NCI-H446 (cell line): ENCODE measurements at places on chromosomes 16 and 17.

DNA sequence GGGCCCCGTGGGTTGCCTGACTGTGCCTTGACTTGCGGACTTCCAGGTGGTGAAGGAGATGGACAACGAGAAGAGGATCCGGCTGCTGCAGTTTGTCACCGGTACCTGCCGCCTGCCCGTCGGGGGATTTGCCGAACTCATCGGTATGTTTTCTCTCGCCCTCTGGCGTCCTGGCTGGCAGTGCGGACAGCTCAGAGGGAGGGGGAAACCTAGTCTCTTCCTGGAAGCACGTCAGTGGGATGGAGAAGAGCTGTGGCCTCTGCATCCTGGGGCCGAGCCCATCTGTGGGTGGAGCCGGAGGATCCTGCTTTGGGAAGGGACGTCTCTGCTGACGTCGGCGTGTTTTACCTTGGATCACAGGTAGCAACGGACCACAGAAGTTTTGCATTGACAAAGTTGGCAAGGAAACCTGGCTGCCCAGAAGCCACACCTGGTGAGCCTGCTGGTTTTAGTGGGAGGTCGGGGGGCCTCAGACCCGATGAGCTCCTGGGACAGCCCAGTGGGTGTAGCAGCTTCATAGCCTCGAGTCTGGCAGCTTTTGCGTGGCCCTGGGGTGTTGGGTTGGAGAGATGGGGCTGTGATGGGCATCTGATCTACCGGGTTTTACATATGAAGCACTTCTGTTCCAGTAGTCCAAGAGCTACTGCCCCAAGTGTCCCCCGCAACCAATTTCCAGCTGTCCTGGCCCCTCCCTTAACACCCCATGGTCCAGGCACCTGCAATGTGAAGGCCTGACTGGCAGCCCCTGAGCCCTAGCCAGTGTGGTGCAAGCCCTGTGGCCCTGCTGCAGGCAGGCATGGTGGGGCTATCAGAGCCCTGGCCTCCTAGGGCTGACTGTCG is 11.9 kb upstream of the CLEC18A start:
- no peak for DNase-seq

GRCh38 chr16:24504472-24505345 is 34.7 kb upstream of the RBBP6 start:
- peak; percentile 68 for DNase-seq

GRCh38 chr17:67208232-67208631 is 36.8 kb downstream of the HELZ start:
- no peak for DNase-seq

GRCh38 chr17:70076831-70077230 is 1.8 kb downstream of the KCNJ16 start:
- DNase-seq, result no peak

DNA sequence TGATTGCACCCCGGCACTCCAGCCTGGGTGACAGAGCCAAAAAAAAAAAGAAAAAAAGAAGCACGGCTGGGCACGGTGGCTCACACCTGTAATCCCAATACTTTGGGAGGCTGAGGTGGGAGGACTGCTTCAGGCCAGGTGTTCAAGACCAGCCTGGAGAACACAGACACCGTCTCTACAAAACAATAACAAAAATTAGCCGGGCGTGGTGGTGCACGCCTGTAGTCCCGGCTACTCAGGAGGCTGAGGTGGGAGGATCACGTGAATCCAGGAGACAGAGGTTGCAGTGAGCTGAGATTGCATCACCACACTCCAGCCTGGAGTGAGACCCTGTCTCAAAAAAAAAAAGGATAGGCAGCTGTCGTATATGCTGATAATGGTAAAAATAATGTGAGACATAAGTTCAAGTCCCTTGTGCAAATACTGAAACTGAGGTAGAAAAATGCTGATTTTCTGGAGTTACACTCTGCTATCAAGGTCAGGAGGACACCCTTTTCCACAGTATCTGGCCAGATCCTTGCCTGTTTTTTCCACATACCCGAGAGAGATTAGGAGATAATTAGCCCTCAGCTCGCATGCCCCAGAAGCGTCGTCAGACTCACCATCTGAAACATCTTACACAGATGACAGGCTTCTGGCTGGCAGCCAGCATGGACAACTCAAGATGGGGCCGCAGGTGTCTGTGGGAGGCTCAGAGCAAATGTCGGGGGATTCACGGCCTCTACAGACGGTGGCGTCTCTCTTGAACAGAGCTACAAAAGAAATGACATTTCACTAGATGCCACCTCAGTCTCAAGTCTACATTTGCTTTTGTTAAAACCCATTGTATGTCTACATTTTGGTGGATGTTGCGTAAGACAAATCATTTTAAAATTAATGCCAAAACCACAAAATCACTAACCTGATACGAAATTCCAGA is 36.8 kb downstream of the WDR45B start:
- peak; percentile 57 for DNase-seq

DNA sequence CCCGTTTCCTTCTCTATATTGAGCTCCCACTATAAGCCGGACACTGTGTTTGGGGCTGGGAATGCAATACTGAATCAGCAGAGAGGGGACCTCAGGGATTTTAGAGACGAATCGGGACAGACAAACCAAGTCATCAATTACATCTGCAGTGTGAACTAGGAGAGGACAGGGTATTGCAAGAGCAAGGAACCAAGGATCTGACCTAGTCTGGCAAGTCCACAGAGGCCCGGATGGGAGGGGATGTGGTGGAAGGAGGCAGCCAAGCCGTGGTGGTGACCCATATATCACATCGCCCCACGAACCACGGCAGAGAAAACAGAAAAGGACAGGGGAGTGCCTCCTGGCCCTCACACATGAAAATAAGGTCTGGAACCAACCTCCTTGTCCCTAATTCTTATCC is 28.1 kb upstream of the NXPH3 start:
- no peak for DNase-seq
